Activated CD8-positive, alpha-beta memory T cell treated with anti-CD3 and anti-CD28 coated beads for 24 hours (primary cell): ENCODE measurements at places on chromosomes 6 and 20.

- DNase-seq = no peak
These were observed 239.9 kb upstream of the RNF217 start for GRCh38 chr6:124722141-124722878.

GRCh38 chr20:41524980-41525613, 93.1 kb downstream of the CHD6 start:
- no peak for DNase-seq

DNA sequence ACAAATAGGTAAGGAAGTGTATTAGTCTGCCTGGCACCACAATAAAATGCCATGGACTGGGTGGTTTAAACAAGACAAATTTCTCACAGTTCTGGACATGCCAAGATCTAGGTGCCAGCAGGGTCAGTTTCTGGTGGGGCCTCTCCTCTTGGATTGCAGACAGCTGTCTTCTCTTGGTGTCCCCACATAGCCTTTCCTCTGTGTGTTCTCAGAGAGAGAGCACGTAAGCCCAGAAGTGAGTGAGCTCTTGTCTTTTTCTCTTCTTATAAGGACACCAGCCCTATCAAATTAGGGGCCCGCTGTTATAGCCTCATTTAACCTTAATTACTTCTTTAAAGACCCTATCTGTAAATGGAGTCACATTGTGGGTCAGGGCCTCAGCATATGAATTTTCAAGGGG, 28.3 kb downstream of the SMPDL3A start:
- DNase-seq = no peak

GRCh38 chr6:146361128-146361924, 182.3 kb upstream of the RAB32 start:
- no peak for DNase-seq

- no peak for DNase-seq
These were observed 261.4 kb downstream of the ZNF217 start for GRCh38 chr20:53332022-53332837.

GRCh38 chr6:77986380-77987034, 333.7 kb downstream of the MEI4 start:
- no peak for DNase-seq

GRCh38 chr20:17762873-17763557, 63.2 kb downstream of the BANF2 start:
- DNase-seq = no peak

GRCh38 chr20:13299401-13299800, 78.3 kb downstream of the ISM1 start:
- DNase-seq = no peak

- DNase-seq = no peak
These were observed 430 bp upstream of the SOX18 start for GRCh38 chr20:64049878-64050260.

GRCh38 chr20:38165089-38165965, at the start of gene TGM2:
Gene TGM2, minus strand, starts transcription at chr20:38165270. Its CDS starts 72 bp downstream, at chr20:38165198.
- peak; percentile 73 for DNase-seq

DNA sequence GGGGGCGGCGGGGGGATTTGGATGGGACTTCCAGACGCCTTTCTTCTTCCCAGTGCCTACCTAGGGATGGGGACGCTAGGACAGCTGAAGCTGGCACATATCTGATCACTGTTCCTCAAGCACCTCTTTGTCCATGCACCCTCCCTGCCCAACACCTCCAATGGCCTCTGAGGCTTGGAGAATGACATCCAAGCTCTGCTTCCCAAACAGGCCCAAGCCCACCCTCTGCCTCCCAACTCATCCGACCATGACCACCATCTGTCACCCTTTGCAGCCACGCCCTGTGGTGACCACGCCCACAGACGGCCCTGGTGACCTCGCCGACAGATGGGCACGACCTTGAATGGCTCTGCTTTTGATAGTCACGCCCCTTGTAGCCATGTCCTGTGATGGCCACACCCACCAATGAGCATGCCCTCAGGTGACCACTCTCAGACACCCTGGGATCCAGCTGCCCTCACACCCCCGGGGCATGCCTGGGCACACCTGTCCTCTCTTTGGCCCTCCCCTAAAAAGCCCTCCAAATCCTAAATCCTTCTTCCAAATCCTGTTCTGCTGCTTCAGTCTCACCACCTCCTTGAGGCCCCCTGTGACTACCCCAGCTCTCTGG, 51.0 kb downstream of the SSR1 start:
- DNase-seq = no peak

GRCh38 chr6:90199900-90200299, 96.7 kb downstream of the BACH2 start:
- no peak for DNase-seq

- DNase-seq = no peak
These were observed 40.8 kb downstream of the ZFAND3 start for GRCh38 chr6:37860226-37860839.

DNA sequence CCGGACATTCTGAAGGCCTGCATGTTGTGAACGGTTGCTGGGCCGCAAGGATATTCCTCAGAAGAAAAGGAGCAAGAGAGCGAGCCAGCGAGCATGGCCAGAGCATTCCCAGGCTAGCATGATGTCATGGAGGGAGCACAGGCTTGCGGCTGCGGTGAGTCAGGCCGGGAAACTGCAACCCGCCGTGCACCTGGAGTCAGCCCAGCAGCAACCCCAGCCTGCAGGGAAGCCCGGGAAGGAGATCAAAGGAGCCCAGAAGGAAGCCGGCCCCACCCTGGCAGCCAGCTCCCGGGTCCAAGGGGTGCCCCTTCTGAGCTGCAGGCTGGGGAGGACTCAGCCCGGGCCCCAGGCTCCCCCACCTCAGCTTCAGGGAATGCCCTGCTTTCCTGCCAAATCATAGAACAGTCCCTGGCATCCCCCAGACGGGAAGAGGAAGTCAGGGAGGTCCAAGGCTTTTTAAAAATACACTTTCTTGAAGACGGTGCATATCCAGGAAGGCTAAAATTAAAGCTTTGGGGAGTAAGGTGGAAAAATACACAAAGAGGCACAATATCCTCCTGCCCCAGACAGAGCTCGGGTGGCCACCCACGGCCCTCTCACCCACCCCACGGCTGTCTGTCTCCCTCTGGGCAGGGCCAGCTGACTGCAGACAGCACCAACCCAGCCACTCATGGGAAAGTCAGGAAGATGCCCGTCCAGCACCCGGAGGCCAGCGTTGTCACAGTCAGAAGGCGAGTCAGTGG, 53.7 kb downstream of the BMP7 start:
- no peak for DNase-seq

- no peak for DNase-seq
These were observed 138.0 kb upstream of the EEF1E1 start for GRCh38 chr6:8240301-8240700.

GRCh38 chr6:83006270-83006905, 59.3 kb downstream of the UBE3D start:
- no peak for DNase-seq

- no peak for DNase-seq
These were observed 20.8 kb downstream of the PANK2 start for GRCh38 chr20:3909952-3910366.

GRCh38 chr20:40467703-40468411, 221.2 kb downstream of the MAFB start:
- DNase-seq = no peak

GRCh38 chr6:170362121-170362520, 55.6 kb downstream of the FAM120B start:
- DNase-seq = no peak

DNA sequence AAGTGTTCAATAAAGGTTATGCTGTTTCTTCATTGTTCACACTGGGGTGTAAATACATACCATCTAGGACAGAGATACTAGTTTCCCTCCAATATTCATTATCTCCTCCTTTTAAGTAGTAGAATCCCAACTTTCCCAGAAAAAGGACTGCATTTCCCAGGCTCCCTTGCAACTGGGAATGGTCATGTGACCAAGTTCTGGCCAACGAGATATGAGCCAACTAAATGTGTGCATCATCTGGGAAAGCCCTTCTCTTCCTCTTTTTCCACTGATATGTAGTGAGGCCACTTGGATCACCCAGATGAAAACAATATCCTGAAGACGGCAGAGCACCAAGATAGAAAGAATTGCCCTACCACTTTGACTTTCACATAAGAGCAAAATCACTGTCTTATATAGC, 97.9 kb upstream of the PTPRT start:
- DNase-seq = no peak

- no peak for DNase-seq
These were observed 68.3 kb downstream of the CEBPB start for GRCh38 chr20:50258790-50259483.

DNA sequence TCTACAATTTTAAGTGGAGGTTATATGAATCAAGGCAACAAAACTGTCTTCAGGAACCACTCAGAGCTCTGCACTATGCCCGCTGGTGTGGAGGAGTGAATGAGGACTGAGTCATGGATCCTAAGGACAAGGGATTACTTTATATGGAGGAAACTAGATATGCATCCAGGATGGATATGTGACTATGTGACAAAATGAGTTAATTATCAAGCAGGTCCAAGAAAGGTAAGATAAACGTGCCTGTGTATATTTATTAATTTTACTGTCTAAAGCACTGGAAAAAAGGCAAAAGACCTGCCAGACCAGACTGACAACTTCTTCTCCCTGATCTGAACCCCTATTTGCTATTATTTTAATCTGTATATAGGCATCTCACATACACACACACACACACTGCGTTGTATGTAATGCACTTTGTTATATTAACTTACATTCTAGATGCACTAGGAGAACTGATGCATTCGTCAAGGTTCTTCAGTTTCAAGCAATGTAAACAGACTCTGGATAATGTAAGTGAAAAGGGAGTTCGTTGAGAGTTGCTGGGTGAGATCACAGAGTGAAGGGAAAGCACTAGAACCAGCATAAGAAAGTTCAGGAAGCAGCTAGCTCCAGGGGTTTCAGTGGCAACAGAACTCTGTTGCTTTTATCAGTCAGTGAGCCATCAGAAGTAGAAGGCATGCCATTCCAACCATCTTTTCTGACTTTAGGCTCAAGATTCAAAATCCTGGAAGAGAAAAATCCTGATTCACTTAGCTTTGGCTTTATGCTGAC, 26.4 kb upstream of the ADGRG6 start:
- DNase-seq = no peak

GRCh38 chr6:119163006-119163405, 84.5 kb upstream of the FAM184A start:
- DNase-seq = no peak

GRCh38 chr6:57432157-57432556, 114.7 kb downstream of the PRIM2 start:
- DNase-seq = no peak

- DNase-seq = no peak
These were observed 4.1 kb upstream of the C20orf204 start for GRCh38 chr20:64031822-64032314.

DNA sequence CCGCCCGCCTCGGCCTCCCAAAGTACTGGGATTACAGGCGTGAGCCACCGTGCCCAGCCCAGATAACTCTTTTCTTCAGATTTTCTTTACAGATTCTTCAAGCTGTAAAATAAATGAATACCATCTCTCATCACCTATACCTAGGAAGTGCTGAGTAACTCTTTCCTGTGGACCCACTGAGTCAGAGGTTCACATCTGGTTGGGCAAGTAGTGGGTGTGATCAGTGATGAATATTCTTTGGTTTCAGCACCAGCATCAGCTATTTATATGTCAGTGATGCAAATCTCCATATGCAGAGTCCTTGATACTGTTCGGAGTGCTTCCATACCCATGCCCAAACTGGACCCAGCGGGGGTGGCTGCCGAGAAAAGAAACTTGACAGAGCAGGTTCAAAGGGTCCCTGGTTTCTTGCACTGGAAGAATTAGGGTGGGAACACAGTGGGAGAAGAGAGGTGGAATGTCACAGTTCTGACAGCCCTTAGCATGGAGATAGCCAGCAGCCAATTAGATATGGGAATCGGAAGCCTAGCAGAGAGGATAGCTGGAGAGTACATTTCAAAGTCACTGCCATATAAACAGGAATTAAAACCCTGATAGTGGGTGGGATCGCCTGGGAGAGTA, 64.9 kb upstream of the DDR1 start:
- peak; percentile 69 for DNase-seq

DNA sequence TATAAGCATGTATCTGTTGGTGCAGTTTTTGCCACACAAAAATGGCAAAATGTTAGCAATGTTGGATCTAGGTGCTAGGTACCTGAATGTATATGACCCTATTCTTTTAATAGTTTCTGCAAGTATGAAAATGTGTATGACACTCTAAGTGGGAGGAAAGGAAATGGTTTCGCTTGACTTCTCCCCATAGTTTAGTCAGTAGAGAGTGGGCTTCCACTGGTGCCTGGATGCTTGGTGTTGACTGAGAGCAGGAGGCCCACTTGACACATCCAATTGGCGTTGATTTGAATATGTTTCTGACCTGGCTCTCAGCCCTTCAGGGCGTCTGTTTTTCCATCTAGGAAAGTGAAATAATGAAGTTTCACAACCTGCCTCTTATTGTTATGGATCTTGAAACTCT, 41.8 kb upstream of the GABRR1 start:
- peak; percentile 19 for DNase-seq
